ENCODE measurements at places on chromosomes 11 and 22.
A peak's percentile ranks its signal among the peaks of the same experiment; 100 is the strongest.

DNA sequence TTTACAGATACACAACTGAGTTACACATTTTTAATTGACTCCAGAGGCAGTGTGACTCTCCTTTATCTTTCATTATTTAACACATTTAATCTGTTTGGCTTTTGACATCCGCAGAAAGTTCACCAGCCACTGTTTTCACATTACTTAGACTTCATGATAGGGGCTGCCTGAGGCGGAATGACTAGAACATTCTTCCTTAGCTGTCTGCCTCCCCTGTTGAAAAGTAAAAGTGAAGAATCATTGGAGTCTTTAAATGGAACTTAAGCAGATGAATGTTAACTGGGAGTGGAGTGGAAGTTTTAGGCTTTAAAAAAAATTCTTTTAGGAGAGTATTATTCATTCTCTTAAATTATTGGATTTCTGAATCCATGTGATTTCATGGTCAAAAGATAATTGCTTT is 229.2 kb upstream of the MTNR1B start:
- no peak for DNase-seq

DNA sequence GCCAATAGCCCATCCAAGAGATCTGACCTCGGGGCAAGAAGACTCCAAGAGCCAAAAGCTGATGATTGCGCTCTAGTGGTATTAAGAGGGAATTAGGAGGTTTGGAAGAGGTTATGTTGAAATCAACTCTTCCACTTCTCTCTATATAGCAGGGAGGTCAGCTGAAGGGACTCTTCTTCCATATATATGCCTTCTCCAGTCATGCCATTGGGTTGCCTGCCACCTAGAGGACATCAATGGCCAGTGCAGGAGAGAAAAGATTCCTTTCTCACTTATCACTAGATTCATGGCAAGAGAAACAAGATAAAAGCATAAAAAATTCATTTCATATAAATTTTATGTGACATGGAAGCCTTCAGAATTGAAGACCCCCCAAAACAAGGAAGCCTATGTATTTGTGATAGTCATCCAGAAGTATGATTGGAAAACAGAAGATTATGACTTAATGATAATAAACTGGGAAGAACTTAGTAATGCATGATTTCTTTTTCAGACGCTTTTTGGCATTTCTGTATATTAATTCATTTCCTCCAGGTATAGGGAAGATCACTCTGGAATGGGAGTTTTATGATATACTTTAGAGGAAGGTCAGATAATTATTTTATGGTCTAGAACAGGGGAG is 435.1 kb upstream of the DDI1 start:
- DNase-seq, result peak; percentile 55

DNA sequence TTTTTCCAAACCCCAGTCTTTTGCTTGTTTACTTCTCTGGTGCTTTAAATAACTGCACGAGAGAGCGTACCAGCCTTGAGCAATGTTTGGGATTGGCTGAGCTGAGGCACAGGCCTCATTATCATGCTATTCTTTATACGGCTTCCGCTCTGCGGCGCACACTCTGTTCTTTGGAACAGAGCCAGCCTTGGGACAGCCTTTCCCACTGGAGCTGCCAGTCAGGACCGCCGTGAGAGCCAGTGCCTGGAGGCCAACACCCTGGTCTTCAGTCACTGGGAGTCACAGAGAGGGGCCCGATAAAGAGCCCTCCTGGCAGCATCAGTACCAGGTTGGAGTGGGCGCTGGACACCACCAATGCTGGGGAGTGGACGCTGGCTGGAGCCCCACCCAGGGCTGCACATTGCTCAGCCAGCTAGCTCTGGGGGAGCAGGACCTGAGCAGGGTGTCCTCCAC is 125.6 kb downstream of the BCR start:
- peak; percentile 92 for DNase-seq

DNA sequence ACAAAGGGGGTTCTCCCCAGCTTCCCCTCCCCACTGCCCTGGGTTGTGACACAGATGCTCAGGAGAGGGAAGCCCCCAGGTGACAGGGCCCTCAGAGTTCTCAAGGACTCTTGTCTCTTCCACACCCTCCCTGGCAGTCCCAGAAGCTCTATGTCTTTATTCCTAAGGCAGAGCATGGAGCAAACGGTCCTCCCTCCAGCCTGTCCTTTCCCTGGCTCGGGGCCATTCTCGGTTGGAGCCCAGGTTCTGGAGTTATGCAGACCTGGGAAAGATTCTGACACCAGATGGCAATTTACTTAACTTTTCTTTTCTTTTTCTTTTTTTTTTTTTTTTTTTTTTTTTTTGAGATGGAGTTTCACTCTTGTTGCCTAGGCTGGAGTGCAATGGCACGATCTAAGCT is 186.6 kb downstream of the CEP164 start:
- no peak for DNase-seq

DNA sequence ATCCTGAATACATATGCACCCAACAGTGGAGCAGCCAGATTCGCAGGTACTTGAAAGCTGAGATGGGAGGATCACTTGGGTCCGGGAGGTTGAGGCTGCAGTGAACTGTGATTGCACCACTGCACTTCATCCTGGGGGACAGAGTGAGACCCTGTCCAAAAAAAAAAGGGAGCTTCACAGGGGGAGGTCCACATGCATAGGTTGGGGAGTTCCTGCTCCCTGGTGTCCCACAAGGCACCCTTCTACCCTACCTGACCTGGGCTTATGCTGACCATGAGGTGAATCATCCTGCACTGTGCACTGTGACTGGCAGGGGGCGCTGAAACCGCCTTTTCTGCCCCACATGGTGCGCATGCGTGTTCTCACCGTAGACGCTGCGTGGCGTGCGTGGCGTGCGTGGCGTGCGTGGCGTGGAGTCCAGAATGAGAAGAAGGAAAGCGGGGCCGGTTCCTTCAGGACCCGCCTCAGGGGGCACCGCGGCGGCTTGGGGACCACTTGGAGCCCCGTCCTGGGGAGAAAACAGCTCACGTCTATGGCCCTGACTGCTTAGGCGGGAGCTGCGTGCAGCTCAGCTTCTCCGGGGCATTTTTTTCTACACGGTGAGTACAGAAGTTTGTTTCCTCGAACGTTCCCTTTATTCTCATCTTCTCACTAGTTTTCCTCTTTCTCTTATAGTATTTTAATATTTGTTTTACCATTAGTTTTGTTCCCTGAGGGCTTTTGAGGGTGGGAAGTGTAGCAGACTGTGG is 116.6 kb upstream of the GRK3 start:
- DNase-seq, result peak; percentile 96

DNA sequence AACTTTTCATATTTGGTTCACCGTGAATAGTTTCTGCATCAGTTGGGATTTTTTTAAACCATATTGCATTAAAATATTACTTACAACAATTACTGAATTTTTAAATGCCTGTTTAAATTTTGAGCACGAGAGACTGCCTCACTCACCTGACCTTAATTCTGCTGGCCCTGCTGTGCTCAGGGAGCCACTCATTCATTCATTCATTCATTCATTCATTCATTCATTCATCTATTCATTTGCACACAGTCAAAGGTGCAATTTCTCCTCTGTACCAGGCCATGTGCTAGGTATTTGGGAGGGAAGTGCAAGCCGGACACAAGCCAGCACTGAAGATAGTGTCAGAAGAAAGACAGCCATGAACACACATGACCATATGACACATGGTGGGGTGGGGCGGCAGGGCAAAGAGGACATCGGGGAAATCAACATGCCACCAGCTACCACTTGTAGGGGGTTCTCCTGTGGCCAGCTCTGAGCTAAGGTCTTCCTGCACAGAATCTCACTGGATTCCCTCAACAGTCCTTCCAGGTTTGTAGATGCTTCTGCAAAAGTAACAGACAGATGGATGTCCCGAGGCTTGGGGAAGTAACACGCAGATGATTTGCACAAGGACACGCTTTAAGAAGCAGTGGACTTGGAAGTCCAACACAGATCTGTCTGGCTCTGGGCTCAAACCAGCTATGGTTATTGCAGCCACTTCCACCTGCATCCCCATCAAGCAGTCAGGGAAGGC is 568 bp upstream of the CSF2RB start:
- DNase-seq, result peak; percentile 29

DNA sequence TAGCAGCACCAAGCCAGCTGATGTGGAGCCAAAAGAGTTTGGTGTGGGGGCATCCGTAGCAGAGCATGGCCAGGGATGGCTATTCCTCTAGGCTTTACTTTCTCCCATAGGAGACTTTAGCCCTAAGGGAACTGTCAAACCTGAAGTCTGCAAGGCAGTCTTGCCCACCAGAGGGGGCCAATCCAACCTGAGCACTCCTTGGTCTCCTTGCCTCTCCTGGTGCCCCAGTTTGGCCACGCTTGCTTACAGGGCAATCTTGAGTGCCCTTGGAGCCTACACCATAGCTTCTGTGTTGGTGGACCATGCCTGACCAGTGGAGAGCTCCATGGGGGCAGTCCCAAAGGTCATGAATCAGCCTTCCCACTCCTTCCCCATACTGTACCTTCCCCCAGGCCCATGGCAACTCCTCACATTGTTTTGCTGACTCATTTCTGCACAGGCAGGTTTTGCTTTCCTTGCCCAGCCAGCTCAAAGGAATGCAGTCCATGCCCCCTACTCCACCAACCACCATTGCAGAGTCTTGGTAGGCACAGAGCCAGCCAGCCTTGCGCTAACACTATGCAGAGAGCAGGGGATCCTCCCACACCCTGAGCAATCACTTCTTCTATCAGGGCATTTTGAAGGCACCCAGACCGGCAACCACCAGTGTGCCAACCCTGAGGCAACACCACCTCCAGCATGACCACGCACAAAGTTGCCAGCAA is 1421.2 kb upstream of the RAG2 start:
- no peak for DNase-seq

DNA sequence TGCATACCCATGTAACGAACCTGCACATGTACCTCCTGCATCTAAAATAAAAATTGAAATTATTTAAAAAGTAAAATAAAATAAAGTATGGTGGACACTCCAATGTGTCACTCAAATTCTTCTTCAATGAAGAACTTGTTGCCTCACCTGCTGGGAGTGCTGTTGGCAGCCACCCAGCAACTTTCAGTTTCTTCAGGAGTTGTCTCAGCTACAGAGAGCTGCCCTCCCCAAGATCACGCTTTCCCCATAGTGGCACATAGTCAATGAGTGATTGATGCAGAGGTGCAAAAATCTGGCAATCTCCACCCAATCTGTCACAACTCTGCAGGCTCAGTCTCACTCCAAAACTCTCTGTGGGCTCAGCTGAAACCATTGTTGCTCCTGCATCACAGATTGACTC is 92.3 kb upstream of the C11orf87 start:
- no peak for DNase-seq

GRCh38 chr11:45347348-45348082 is 61.4 kb upstream of the SYT13 start:
- DNase-seq, result no peak

- peak; percentile 28 for DNase-seq
Observed at GRCh38 chr11:34356576-34356912, 1.3 kb downstream of the ABTB2 start.

DNA sequence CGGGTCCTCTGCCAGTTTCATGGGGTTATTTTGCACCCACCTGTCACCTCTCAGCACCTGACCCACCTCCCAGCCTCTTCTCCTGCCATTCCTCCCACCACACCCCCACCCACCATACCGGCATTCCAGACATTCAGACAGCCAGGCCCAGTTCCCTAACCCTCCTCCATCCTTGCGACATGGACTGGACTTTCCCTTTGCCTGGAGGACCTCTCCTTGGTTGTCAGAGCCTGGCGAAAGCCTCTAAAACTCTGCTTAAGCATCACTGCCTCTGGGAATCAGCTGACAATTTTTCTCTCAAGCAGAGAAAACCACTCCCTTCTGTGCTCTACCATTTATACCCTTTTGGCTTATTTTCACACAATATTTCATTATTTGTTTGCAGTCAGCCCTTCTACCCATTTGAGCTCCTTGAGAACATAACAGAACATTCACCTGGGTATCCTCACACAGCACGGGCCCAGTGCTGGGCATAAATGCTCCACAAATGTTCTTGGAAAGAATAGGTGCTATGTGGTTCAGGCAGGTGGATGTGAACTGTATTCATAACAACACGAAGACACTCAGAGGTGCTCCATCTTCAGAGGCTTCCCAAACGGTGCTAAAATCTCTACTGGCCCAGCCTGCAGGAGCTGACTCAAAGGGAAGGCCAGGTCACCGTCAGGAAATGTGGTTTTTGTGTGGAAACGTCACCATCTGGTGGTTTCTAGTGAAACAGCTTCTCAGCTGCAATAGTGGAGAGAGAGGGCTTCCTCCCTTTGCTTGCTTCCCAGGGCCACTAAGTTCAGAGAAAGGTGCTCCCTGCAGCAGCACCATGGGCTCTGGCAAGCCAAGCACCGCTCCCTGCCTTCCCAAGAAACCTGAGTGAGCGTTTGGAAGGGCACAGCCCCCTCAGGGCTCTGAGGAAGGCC is 10.4 kb downstream of the SPATA19 start:
- peak; percentile 80 for DNase-seq

GRCh38 chr11:65859812-65860277 is 388 bp upstream of the MUS81 start:
- DNase-seq, result peak; percentile 42

DNA sequence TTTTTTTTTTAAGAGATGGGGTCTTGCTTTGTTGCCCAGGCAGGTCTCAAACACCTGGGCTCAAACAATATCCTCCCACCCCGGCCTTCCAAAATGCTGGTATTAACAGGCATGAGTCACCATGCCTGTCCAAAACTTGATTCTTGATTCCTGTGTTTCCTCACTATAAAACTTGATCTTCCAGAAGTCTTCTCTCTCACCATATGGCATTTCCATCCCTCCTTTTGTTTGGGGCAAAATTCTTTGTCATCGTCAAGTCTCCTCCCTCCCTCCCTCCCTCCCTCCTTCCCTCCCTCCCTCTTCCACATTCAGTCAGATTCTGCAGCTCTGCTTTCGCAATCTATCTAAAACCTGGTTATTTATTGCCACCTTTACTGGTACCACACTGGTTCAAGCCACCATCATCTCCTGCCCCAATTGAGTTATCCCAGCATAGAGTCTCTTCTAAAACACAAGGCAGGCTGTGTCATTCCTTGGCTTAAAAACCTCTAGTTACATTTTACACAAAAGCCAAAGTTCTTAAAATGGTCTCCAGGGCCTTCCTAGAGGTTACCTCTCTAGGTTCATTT is 65.0 kb upstream of the HORMAD2 start:
- no peak for DNase-seq

GRCh38 chr11:30487200-30487898 is 98.8 kb downstream of the MPPED2 start:
- DNase-seq, result peak; percentile 45

GRCh38 chr11:108324587-108324986 is 101.7 kb downstream of the ATM start:
- DNase-seq, result no peak

GRCh38 chr11:126991596-126991995 is 9.0 kb downstream of the KIRREL3 start:
- no peak for DNase-seq

DNA sequence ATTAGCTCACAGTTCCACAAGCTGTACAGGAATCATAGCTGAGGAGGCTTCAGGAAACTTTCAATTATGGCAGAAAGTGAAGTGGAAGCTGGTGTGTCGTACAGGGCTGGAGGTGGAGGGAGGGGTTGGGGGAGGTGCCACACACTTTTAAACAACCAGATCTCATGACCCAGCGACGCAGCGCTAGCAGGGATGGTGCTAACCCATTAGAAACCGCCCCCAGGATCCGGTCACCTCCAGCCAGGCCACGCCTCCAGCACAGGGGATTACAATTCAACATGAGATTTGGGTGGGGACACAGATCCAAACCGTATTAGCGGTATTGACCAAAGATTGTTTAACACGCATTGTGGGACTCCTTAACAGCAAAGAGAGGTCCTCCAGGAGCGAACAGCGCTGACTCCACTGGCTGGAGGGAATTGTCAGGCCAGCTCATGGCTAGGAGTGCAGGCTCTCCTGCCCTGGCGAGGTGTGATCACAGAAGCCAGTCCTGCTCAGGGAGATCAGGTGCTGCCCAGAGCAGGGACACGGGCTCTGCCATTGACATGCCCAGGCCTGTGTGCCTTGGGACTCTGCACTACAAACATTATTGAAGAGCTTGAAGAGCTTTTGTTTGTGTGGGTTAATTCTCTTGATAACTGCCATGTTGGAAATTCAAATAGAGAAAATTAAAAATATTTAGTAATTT is 215.3 kb downstream of the TBC1D22A start:
- DNase-seq, result no peak
